Esophagus muscularis mucosa (tissue), 4 donors: ENCODE measurements at places on chromosomes 7 and 10. TPM values are rescaled to one million over a fixed set of nuclear protein-coding genes. Genes with fewer than 3 reads are reported as not detected.

The HIBADH gene
- total RNA-seq, result 55.5 TPM

DNA sequence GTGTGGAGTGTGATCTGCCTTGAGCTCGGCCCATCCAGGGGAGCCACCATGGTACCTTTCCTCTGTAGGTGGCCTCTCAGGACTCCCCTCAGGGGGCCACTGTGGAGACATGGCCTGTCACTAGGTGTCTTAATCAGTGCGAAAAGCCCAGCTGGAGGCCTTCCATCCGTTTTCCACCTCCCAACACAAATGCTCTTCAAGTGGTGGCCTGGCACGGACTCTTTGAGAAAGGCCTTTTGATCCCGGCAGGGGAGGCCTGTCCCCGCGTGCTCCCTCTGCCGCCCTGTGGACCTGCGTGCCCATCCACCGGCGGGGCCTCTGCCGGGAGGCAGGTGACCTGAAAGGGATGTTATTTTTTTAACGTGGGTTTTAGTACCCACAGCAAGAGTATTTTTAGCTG, 149.5 kb downstream of the RGS10 start:
- no peak for DNase-seq

DNA sequence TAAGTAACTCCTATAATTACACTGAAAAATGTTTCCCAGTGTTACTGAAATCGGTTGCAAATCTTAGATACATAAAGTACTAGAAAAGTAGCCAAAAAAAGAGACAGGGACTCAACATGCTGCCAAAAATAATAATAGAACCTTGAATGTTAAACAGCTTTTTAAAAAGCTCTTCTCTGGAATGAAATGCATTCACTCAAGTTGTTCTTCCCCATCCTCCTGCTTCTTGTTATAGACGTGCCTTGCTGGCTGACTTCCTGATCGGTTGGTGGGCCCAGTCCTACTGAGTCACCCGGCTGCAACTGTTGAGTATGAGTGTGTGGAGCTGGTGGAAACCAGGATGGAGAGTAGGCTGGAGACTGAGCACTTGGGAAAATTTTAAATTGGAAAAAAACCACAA, 30.6 kb upstream of the RAPGEF5 start:
- no peak for DNase-seq

DNA sequence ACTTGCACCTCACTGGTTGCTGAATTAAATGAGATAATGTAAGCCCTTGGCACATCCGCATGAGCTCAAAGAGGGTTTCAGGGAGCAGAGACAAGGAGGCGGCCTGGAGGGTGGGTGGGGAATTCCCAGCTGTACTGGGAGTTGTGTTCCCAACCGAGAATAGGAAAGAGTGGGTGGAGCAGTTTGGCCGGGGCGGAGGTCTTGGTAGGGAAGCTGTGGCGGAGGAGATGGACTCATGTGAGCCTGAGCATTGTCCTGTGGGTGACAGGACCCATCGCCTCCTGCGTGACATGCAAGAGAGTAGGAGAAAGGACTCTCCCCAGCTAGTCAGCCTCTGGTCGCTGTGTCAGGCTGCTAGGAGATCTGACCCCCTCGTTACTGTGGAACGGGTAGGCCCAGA, 41.0 kb upstream of the SAMD8 start:
- DNase-seq, result no peak

- no peak for DNase-seq
Measured at GRCh38 chr10:79404690-79405131, 40.7 kb downstream of the ZCCHC24 start.

GRCh38 chr10:126839094-126839761, 66.0 kb upstream of the DOCK1 start:
- DNase-seq, result no peak
